SK-N-SH (cell line): ENCODE measurements at places on chromosomes 12 and 14.

DNA sequence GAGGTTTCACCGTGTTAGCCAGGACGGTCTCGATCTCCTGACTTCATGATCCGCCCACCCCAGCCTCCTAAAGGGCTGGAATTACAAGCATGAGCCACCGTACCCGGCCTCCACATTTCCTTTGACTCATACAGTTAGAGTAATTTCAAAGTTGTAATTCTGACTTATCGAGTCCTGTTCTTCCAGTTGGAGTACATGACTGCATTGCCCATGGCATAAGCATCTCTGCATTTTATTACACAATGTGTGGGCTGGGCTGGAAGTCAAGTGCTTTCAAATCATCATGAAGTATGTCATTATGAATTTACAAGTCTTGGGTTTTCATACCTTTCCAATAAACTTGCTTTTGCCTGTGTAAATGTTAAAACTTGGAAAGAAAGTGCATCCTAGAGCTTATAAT lies 1295.7 kb upstream of the FLRT2 start:
- no peak for DNase-seq

- no peak for DNase-seq
Observed at GRCh38 chr12:47817272-47818006, 2.3 kb downstream of the HDAC7 start.

DNA sequence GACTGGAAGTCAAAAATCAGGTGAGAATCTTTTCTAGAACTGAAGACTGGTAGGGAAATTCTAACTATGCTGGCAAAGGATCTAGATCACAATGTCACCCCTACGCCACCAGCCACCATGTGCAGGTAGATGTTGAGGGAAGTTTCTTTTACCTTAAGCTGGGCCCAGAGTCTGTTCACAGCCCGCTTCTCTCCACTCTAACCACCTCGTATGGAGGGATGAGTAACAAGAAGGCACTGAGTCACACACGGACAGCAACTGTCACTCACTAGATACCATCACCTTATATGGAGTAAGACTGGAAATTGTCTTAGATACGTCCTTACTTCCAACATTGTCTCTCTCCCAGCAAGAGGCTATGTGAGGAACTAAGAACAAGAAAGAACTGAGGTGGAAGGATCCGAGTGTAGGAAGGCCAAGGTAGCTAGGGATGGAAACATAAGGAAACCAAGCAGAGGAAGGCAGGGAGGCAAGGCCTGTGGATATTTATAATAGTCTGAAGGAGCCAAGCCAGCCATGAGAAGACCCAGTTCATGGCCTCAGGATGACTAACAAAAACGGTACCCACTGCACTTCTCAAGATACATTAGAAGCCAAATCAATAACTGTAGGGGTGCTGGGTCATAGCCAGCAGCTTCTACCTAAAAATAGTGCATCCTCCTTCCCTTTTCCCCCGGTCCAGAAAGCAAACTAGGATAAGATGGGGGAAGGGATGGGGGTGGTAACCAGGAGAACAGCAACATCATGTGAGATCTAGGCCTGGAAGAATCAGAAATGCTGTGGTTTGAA lies 15.5 kb downstream of the REM2 start:
- no peak for DNase-seq

GRCh38 chr14:55313480-55313879 lies 42.3 kb downstream of the FBXO34 start:
- DNase-seq = no peak

- DNase-seq = no peak
Observed at GRCh38 chr14:104572024-104572626, 7.4 kb upstream of the C14orf180 start.

GRCh38 chr14:103527408-103528145 lies 1.4 kb upstream of the TRMT61A start:
- DNase-seq = no peak

- peak; percentile 49 for DNase-seq
Observed at GRCh38 chr14:32075672-32076277, 1.3 kb upstream of the ARHGAP5 start.

- no peak for DNase-seq
Observed at GRCh38 chr12:31316891-31317290, 9.1 kb downstream of the SINHCAF start.

GRCh38 chr12:9319044-9319841 lies 111.0 kb upstream of the PZP start:
- peak; percentile 29 for DNase-seq

- no peak for DNase-seq
Observed at GRCh38 chr12:85695097-85695715, 141.0 kb downstream of the RASSF9 start.

GRCh38 chr14:101600891-101601605 lies 39.8 kb downstream of the DIO3 start:
- no peak for DNase-seq

DNA sequence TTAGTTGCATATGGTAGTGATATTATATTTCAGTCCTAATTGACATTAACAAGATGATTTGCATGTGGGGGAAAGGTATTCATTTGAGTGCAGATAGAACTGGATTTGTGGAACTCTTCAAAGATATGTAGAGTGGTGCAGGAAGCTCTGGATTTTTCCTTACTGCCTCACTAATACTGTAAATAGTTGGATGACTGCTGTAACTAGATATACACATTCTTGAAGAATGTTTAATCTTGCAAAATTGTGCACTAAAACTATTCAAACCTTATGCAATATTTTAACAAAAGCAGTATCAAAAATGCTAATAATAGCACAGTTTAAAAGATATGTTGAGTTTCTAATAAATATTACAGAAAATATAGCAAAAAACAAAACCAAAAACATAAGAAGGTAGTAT lies 43.1 kb upstream of the ATF7IP start:
- DNase-seq = no peak

GRCh38 chr12:25052196-25052913 lies 103.5 kb upstream of the BCAT1 start:
- DNase-seq = no peak

DNA sequence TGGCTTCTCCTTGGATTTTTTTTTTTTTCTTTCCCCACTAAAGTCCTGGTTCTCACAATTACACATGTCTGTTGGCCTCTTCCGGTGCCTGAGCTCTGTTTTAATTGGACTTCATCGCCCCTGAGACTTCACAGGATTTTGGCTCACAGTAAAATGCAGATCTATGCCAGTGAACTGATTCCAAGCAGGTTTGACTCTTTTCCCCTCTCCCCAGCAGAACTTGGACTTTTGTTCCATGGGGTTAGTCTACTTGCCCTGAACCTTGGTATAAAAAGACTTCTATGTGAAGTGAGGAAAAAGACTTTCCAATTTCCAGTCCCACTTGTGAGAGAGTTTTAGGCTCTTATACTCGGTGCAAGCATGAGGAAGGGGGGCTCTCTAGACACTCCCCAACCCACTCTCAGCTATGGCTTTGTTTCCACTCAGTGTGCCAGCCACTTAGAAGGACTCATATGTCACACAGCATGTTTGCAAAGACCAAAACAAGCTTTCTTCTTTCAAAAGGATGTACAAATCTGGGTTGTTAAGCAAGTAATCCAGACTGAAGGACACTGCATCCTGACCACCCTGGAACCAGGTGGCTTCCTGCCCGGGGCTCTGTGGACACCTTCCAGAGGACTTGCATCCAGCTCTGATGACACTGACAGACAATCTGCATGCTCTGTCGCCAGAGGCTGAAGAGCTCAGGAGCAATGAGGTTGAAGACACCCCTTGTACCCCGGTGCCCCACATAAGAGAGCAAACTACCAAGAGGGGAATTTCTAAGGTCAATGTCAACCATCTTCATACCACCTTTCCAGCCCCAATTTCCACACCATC lies 221.9 kb upstream of the EGLN3 start:
- DNase-seq = no peak

GRCh38 chr14:104527857-104528459 lies 51.6 kb upstream of the C14orf180 start:
- no peak for DNase-seq

DNA sequence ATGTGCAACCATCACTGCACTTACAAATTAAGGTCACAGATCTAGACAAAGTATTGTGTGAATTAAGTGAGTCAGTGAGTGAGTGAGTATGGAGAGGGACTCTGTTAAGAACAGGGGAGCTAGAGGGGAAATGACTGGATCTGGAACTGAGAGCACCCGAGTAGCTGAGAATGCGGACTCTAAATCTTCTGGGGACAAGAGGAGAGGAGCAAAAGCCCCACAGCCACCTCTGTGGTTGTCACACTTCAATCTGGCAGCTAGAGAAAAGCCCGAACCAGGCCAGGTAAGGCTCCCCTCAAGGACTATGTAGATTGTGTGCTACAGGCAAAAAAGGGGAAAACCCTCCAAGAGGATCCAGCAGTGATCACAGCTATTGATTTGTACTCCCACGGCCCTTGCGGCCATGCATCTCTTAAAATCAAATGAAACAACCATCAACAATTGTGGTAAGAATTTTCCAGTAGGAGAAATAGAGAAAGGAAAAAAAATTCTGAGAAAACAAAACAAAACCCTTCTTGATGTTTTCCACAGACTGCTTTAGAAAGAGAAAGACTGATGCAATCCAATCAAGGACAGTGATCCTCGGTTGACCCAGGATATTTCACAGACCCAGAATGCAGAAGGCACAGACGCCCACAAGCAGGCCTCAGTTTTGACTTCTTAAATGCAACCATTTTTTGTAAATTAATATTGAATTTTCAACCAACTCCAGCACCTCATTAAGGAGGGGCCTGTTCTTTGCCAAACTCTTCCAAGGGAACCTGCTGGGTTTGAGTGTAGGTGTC lies 109.6 kb downstream of the SLC38A6 start:
- DNase-seq = no peak

DNA sequence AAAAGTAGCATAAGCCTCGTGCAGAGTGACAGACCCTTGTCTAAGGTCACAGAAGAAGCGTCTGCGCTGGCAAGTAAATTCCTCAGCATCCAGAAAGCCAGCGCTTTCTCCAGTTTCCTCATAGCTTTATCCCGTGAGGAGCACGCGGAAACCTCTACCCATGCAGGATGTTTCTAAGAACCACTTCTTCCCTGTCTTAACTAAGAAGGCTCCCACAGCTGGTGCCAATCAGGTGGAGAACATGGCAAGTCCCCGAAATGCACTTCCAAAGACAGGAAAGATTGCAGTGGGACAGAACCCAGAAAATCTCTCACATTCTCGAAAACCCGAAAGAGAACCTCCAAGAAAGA lies 968 bp upstream of the ARID4A start:
- no peak for DNase-seq

DNA sequence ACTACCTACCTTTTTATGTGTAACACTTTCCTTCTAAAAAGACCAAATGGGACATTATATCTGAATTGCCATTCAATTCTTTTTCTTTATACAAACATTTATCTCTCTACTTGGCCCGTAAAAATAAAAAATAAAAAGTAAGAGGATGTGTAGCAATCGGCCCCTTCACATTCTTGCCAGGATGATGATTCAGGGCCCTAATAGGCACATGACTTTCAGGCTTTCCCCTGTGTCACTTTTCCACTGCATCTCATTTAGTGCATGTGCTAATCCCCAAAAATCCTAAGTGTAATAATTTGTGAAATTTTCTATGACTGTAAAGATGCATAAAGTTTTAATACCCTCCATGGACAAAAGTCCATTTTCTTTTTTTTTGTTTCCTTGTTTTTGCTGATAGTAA lies 23.0 kb upstream of the ATP2B1 start:
- DNase-seq = no peak
